ENCODE measurements at places on chromosomes 3 and 15. TPM values are rescaled to one million over a fixed set of nuclear protein-coding genes. Genes with fewer than 3 reads are reported as not detected.

GRCh38 chr3:168248383-168249204, 152.9 kb upstream of the GOLIM4 start:
- no peak for DNase-seq

DNA sequence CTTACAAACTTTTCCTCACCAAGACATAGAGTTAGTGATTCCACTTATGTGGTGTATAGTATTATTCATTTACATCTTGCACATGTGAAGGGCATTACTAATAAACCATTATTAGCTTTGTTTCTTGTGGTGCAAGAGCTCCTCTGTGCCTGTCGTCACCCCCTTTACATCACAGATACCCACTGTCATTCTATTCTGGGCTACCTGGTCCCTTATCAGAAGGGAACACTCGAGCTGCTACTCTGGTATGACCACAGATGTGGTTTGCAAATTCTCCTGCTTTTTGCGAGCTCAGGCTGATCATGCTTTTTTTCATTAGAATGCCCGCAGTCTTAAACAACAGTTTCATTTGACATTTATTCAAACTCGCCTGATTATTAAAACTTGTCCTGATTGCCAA, 13.9 kb upstream of the SENP2 start:
- no peak for DNase-seq

GRCh38 chr3:64358176-64358575, 132.9 kb upstream of the PRICKLE2 start:
- no peak for DNase-seq

GRCh38 chr3:143352850-143353550, 233.4 kb downstream of the CHST2 start:
- DNase-seq = no peak

- DNase-seq = no peak
Measured at GRCh38 chr3:113057117-113057516, 66.3 kb downstream of the GTPBP8 start.

DNA sequence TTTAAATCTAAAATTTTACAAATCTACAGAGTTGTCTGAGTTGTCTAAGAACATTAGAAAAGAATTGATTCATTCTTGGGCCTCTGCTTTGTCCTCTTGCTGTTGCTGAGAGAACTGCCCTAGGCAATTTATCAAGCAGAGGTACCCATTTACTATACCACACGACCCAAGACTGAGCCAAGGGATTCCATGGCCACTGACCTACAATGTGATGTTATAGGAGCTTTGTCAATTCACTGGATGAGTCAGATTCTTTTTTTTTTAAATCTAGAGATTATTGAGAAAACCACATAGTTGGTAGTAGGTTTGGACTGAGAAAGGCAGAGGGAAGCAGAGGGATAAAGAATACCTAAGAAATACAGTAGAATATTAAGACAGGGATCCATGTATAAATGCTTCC, 55.3 kb downstream of the TRAT1 start:
- no peak for DNase-seq

GRCh38 chr3:161941891-161942290, 445.3 kb downstream of the OTOL1 start:
- no peak for DNase-seq

DNA sequence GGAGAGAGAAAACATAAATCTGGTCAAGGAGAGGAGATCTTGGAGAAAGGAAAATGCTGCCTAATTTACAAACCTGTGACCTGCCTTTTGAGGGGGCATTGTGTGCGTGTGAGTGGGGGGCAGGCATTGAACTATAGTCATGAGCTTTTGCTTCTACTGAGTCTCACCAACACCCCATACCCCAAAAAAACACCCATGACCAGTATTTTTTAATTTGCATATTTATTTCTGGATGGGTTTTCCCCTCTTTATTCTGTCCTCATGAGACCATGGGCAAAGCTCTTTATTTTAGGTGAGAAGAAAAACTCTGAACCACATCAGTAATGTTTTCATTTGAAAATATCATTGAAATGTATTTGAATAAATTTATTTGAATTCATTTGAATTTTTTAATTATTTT, 20.6 kb downstream of the CD80 start:
- no peak for DNase-seq

DNA sequence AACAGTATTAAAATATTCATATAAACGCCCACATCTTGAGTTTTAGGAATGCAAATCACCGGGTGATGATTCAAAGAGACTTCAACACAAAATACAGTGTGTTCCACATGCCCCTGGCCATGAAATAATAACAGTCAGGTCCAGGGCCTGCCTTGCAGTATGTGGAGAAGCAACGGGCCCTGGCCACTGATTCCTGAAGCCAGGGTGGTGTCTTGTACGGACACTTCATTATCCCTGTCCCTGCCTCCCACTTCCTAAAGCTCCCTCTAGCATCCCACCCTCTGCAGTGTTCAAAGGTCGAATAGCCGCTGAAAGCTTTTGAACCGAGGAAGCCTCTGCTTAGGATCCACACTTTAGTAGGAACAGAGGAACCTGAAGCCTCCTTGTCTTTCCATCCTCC, 50.4 kb upstream of the PCSK6 start:
- DNase-seq = no peak

Gene PLA2G4E
- not detected for total RNA-seq

Gene EIF4E3
- 1.2 TPM for total RNA-seq

Gene PLA2G4F
- not detected for total RNA-seq

Gene GALNT15
- total RNA-seq = 7.4 TPM

Gene RBP2
- total RNA-seq = not detected
